KG1 (cell line): ENCODE measurements at places on chromosomes 12 and 14.

DNA sequence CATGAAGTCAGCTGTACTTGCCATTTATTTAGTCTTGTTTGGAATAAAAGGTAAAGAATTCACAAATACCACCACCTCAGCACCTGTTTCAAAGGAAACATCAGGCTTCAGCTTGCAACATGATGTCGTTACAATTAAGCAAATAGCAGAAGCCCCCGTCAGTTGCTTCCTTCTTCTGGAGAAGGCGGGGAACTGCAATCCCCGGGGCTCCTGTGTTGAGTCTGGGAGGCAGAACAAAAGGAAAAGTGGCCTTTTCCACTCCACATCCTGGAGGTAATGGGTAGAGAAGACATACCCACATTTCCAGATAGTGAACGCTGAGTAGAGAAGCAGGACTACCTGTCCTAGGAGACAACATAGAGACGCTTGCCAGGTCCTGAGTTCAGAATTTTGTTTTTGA lies 92.8 kb downstream of the DNAH10 start:
- no peak for DNase-seq

DNA sequence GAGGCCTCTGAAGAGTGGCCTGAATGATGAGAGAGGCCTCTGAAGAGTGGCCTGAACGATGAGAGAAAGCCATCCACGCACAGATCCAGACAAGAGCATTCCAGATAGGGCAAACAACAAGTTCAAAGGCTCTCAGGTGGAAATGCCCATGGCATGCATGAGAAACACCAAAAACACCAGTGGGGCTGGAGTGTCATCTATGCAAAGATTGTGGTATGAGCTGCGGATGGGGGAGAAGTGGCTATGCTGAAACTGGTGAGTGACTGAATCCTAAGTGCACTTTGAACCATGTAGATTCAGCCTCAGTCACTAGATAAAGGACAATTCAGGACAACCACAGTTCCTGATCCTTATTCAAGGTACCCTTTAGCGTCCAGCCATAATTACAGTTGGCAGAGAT lies 79.4 kb upstream of the GZMB start:
- no peak for DNase-seq

DNA sequence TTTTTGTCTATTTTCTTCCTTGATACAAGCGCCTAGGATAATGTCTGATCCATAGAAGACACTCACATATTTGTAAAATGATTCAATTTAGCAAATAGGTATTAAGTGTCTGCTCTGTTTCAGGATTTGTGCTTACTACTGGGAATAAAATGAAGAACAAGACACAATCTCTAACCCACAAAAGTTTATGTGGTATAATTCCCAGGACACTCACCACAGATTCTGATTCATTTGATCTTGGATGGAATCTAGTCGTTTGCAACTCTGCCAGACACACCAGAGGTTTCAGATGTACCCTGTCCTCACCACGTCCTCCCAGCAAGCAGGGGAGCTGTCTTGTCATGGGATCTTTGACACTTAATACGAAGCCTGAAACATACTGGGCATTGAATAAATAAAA lies 208.3 kb downstream of the LRIG3 start:
- no peak for DNase-seq

DNA sequence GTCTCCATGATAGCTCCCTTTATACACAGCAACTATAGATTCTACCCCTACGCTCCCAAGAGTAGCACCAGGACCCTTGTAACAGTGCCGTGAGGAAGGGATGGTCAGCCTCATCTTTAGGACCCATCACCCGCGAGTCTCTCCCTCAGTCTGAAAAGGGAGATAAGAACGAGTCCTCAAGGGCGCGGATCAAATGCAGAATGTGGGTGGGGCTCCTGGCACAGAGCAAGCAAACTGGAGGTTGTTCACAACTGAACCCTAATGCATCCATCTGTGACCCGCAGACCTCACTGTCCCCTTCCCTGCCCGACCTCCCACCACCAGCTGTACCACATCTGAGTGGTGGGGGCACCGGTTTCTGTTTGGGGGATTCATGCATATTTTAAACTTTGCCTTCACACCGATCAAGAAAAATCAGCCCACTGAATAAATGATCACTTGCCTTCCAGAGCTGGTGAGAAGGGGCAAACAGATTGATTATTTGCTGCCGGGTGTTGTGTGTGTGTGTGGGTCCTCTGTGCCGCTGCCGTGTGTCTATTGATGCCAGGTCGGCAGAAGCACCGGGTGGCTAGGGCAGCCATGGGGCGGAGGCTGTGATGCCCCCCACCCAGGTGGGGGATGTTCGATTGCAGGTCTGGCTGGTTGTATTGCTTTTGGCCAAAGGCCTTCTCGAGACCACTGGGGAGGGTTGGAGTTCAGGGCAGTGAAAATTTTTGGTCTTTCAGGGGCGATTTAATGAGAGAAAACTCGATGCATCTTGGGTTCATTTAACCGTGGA lies 35.7 kb upstream of the BEGAIN start:
- no peak for DNase-seq

DNA sequence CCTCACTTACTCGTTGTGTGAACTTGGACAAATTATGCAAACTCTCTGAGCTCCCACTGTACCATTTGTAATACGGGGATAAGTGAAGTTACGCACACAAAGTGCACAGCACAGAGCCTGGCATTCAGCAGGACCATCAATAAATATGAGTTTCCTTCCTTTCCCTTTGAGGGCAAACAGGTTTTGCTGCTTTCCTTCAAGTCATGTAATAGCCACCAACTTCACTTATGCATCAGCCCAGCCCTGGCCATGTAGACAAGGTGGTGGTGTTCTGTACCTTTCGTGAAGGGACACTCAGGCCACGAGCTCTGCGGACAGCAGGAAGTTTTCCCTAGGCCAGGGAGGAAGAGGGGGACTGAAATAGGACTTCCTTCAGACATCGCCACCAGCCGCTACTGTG lies 272.7 kb downstream of the CACNA1C start:
- DNase-seq: no peak

- DNase-seq: no peak
Measured at GRCh38 chr12:119877639-119877948, 474 bp upstream of the CIT start.

DNA sequence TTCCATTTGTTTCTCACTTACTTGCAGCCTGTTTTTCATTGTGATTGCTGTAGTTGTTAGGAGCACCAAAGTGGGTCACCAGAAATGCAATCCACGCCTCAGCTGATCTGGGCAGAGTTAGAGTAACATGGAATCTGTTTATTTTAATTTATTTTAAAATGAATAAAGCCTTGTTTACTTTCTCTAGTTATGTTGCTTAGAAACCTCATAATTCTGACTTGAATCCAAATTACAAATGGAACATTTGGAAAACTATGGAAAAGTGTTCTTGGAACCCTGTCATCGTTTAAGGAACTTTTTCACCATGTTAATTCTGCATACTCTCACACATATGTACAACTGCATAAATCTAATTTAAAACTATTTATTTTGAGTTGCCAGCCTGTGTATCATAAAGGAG lies 92.2 kb upstream of the DAAM1 start:
- DNase-seq: no peak

DNA sequence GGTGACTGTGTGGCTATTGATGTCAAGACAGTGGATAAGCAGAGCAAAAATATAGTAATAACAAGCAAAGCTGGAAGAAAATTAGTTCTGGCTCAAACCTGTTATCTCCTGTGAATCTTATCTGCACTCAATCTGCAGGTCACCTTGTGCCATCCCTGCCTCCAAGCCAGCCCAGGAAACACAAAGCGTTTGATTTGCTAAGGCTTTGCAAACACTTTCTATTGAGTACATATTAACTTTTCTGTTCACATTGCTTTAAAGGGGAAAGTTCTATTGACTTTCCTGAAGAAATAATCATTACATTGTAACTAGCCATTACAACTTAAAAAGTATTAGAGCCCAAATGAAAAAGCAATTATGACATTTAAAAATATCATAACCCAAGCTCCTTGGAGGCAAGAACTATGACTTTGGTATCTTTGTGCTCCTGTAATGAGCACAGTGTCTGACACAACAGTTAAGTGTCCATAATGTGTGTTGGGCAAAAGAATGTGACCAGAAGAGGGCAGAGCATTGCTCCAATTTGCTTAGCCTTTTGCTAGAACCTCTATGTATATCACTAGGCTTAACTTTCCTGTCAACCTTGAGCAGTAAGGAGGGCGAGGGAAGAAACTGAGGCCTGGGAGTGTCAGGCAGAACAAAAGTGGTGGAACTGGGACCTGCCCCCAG lies 24.7 kb downstream of the SERPINA3 start:
- DNase-seq: no peak

GRCh38 chr12:103771466-103771865 lies 69.6 kb downstream of the NT5DC3 start:
- no peak for DNase-seq

DNA sequence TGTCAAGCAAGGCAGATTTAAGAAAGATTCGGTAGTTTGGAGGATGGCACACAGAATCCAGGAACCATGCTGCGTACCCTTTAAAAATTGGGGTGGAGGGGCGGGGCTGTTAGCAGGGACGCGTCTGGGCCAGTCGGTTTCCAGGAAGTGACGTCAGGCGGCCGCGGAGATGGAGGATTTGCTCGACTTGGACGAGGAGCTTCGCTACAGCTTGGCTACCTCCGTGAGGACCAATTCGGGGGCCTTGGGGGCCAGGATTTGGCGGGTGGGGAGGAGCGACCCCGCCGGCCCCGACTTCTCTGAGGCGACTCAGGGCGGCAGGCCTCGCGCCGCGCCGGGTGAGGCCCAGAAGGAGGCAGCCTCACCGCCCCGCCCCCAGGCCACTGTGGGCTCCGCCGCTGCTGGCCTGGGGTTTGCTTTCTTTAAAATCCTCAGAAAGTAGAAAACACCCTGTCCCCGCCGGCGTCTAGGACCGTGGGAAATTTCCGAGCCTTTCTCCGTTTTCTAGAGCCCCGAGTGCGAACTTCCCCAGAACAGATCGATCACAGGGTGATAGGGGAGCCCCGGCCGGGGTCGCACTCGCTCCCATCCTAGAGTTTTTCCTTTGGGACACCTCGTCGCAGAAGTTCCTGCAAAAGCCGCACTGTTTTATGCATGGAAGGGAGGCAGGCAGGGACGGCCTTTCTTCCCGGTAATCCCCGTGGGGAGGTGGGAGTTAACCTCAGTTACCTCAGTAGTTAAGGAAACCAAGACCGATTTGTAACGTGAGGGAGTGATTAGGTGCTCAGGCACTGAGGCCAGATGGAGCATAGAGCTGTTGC lies at the start of gene IFT43:
Gene IFT43, plus strand, starts transcription at position 146 of the 821 bp plus-strand sequence. Its CDS starts 24 bp downstream, at position 170.
- DNase-seq: peak; percentile 52

GRCh38 chr14:51730098-51730497 lies 78.4 kb downstream of the FRMD6 start:
- no peak for DNase-seq

- DNase-seq: no peak
Measured at GRCh38 chr14:105023144-105023543, 2.3 kb upstream of the CDCA4 start.

GRCh38 chr12:69986114-69986513 lies 161.1 kb downstream of the MYRFL start:
- no peak for DNase-seq

DNA sequence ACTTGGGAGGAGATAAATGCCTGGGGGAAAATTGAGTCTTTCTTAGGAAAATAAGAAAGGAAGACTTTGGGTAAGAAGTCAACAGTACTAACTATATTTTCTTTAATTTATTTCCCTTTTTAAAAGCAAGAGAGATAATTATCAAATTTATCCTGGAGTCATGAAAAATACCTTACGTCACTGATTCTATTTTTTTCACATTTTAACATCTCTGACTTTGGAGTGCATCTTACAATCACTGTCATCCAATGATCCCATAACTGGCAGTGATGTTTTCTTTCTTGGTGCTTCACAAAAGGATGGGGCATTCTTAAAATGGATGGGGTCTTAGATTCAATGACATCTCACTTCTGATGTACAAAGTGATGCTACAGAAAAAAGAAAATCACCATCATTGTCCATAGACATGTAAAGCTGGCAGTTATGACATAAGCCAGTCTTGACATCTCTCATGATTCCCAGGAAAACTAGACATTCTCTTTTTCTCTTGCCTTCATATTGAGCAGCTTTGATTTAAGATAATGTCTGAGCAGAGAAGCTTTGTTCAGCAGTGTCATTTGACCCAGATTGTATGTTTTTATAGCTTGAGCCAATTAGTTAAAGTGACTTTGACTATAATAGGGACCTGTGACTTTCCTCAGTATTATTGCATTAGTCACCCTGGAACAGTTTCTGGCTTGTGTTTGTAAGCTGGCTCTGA lies 236.2 kb downstream of the EGLN3 start:
- no peak for DNase-seq

DNA sequence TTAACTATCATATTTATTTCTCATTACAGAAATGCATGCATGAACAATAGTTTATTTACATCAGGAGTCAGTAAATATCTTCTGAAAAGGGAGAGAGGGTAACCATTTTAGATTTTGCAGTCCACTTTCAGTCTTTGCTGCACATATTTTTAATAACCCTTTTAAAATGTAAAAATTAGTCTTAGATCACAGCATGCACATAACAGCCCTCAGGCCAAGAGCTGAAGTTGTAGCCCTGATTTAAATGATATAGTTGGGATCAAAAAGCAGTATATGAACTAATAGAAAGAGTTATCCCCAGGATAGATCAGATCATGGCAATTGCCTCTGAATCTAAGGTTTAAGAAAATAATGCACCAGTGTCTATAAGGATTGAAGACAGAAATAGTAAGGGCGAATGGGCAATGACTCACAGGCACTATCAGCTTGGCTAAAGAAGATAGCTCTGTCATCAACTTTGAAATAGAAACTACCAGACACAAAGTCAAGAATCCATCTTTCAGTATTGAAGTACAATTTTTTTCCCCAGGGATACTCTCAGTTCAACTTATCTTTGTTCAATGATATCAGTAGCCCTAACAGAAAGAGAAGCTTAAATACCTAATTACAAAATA lies 13.1 kb upstream of the CLEC7A start:
- no peak for DNase-seq

DNA sequence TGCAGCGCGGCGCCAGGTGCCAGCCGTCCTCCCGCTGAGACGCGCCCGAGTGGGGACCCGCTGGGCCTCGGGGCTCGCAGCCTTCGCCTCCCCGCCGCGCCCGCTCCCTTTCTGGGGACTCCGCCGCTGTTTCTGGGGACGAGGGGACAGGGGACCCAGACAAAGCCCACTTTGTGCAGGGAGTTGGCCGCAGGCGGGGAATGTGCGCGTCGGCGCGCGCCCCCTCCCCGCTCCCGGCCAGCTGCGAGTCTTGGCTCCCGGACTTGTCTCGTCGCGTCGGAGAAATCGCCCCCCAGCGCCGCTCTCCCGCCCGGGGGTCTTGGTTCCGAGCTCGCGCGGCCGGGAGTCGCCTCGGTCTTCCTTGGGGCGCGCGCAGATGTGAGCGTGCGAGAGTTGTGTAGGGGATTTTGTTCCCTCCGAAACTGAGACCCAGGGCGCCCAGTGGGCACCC lies 717 bp downstream of the VASH1 start:
- no peak for DNase-seq

DNA sequence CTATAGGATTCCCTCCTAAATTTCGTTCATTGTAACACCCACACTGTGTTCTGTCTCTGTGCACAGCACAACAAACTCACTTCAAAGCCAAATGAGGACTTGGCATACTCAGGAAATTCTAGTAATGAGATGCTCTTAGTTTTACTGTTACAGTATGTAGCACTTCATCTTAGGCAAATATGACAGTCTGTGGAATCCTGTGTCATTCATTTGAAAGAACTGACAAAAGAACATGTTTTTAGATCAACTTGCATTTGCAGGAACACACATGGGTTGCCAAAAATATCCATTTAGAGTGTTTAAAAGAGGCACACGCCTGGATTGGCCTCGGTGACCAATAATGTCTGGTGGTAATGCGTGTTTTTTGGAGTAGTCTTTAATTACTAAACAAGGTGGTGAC lies 56.5 kb downstream of the PDE3A start:
- no peak for DNase-seq

- DNase-seq: no peak
Measured at GRCh38 chr12:59119676-59120075, 199.4 kb upstream of the LRIG3 start.
